Hematopoietic multipotent progenitor cell (in vitro differentiated cells): ENCODE measurements at places on chromosomes 16 and 17. TPM values are rescaled to one million over a fixed set of nuclear protein-coding genes. Genes with fewer than 3 reads are reported as not detected.

Gene CYB561
- 28.0 TPM for total RNA-seq

Gene RDM1
- 0.54 TPM for total RNA-seq

Gene HS3ST6
- total RNA-seq = not detected

Gene AP2B1
- total RNA-seq = 75.9 TPM

Gene DYNLRB2
- 0.27 TPM for total RNA-seq

Gene AGRP
- not detected for total RNA-seq
